ENCODE measurements at places on chromosomes 3 and 15. TPM values are rescaled to one million over a fixed set of nuclear protein-coding genes. Genes with fewer than 3 reads are reported as not detected.

The C2CD4B gene
- polyA plus RNA-seq, result 3.1 TPM

The TMEM207 gene
- 0.08 TPM for polyA plus RNA-seq

The PPP2R3A gene
- polyA plus RNA-seq, result 14.4 TPM

- DNase-seq, result no peak
Measured at GRCh38 chr3:184377374-184377773, 633 bp downstream of the THPO start.

GRCh38 chr3:133293397-133294110 is 106.3 kb upstream of the BFSP2 start:
- DNase-seq, result no peak

GRCh38 chr15:67174864-67175573 is 79.4 kb downstream of the AAGAB start:
- no peak for DNase-seq

DNA sequence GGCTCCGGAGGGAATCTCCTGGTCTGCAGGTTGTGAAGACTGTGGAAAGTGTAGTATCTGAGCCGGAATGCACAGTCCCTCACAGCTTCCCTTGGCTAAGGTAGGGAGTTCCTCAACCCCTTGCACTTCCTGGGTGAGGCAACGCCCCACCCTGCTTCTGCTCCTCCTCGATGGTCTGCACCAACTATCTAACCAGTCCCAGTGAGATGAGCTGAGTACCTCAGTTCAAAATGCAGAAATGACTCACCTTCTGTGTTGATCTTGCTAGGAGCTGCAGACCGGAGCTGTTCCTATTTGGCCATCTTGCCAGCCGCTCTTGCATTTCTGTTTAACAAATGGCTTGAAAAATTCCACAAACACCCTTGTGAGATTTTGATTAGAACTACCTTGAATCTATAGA is 156.1 kb downstream of the STXBP5L start:
- DNase-seq, result no peak

DNA sequence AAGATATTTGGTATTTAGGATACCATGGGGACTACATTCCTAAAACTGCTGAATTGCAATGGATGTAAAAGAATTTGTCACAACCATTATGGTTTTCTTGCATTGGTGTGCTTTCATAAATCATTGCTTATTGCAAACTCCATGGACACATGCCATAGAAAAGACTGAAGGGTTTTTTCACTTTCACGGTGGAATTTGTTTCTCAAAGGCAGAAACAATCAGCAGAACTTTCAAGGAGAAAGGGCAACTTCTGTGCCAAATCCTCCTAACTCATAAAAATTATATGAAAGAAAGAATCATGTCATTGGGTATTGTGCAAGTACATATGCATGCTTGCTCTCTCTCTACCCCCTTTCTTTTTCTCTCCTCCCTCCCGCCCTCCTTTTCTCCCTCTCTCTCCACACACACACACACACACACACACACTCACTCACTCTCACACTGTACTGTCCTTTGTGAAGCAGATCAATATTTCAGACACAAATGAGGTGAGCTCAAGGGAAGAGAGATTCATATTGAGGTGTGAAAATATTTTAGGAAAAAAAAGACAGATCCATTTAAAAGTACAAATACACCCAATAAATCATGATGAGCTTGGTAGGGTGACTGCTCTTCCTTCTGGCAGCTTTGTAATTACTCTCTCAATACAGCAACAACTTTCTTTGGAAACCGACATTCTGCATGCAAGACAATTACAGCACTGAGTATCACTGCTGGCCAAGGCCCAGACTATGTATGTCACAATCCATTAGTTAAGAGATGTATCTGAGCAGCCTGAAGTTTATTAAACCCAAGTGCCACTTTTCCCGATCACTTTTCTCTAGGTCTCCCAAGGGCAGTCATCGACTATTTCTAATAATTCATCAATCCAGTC is 492.6 kb downstream of the TUSC7 start:
- DNase-seq, result peak; percentile 32

DNA sequence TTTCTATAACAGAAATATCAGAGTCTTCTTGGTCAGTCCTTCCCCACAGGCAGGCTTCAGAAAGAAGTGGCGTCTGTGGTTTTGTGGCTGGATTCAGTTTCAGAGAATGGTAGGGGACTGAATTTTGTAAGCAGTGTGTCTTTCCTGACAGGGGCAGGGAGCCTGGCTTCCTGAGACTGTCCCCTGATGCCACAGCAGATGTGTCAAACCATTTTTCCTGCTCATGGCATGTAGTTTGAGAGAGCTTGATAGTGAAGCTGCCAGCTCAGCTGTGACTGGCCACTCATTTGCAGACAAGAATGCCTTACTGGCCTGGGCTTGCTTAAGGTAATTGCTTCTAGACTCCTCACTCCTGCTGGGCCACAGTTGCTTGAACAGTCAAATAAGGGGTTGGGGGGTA is 26.4 kb downstream of the LARS2 start:
- DNase-seq, result no peak

DNA sequence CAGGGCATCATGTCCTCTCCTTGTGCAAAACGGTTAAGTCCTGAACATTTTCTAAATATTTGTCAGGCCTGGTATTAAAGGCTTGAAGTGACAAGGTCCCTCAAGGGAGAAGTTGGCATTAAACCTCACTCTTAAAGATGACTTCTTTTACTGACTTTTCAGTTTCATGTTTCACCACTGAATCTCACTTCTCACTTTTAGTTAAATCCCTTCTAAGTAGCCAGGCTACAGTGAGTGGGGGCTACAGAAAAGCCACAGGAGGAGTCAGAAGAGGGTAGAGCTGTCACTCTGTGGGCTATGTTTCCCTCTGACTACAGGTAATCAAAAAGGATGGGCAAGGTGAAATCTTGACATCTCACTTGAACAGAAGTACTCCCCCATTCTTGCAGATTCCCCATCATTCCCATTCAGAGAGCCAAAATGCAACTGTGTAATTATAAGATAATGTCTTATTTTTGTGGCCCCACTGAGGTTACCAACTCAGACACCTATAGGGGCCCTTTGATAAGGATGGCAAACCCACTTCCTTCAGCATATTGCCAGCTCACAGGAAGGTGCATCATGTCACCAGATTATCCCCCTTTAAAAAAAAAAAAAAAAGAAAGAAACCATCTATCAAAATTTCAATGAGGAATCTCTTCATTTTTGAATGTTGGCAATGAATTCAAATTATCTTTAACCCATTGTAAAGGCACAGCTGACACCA is 790.1 kb upstream of the CFAP20DC start:
- DNase-seq, result no peak
